ENCODE measurements at places on chromosomes 7 and 10.

- no peak for DNase-seq
Observed at GRCh38 chr7:113000316-113001020, 86.2 kb downstream of the GPR85 start.

DNA sequence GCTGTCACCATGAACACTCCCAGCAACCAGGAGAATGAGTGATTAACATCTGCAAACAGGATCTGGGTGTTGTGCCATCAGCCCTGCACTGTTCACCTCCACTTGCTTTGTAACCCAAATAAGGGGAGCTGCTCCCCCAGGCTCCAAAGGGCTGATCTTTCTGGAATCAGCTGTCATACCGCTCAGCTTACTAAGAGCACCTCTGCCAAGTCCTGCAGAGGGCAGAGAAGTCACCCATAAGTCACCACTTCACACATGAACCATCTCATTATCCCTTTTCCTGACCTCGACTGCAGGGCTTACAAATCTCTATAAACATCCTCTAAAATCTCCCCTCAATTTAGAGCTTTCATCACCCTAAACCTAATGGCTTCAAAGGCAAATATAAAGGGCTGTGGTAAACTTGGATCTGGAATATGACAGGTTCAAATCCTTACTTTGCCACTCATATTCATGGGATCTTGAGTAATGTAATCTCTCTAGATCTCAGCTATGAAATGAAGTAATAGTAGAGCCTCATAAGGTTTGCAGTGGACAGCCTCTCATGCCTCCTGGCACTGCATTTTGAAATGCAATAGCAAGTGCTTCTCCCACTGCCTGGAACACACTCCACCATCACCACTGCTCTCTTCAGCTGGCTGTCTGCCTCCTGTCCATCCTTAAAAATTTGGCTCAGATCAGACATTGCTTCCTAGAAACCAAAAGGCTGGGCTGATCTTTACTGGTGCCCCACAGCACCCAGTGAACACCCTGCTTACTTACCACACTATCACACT, 38.8 kb downstream of the ERLIN1 start:
- DNase-seq = no peak

DNA sequence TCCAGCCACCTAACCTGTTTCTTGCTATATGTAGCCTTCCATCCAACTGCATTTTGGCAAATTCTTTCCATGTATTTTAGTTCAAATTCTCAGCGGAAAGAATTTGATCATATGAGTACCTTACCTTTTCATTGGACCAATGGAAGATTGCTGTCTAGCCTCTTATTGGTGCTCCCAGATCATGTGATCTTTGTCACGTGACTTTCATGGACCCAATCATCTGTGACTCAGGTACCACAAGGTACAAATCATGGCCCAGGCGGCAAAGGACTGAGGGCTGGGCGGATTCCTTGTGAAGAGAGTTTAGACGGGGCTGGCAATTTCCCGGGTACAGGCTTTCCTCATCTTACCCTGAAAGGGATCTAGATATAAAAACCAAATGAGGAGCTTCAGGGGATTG, 85.9 kb upstream of the TBX20 start:
- DNase-seq = no peak

DNA sequence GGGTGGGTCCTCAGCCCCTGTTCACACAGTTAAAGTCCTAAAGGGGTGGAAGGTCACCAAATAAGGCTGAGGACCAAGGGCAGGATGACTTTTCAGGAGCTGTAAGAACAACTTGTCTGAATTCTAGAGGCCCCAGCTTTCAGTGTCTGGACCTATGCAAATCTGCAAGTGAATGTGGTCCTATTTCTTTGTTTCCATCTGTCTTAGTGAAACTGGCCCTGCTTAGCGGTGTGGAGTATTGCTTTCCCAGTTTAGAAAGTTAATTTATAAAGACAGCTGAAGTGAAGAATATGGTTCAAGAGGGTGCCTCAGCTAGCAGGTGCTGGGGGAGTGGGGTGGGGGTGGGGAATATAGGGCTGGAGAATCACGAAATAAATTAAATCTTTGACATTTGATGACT, 40.1 kb downstream of the HHEX start:
- no peak for DNase-seq

DNA sequence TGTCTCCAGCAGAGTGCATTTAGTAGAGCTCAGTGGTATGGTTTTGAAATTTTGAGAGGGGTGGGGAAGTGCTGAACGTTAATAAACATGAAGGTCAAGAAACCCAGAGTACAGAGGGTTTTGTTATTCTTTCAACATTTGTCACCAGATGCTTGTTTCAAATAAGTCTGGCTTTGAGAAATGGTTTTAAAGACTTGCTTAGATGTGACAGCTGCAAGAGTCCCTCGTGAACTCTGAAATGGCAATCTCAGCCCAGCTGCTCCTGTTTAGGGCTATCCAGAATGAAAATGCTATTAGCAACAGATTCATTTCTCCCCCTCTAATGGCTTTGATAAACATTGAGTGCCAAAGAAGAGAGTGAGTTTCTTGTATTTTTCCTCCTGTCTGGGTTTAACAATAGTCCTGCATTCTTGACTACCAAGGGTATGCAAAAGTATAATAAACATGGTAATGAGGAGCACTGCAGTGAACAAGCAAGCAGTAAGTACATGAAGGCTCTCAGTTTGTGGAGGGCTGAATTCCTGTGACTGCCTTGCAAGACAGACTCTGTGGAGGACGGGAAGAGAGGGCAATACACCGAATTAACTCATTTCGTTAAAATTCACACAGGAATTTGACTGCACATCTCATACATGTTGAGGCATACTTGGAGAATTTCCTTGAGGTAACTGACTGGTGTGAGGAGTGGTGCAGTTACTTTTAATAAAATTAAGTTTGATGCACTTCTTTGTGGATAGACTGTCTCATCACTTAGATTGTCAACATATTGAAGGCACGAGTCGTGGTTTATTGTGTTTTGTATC, 490.9 kb downstream of the REEP3 start:
- DNase-seq = no peak

DNA sequence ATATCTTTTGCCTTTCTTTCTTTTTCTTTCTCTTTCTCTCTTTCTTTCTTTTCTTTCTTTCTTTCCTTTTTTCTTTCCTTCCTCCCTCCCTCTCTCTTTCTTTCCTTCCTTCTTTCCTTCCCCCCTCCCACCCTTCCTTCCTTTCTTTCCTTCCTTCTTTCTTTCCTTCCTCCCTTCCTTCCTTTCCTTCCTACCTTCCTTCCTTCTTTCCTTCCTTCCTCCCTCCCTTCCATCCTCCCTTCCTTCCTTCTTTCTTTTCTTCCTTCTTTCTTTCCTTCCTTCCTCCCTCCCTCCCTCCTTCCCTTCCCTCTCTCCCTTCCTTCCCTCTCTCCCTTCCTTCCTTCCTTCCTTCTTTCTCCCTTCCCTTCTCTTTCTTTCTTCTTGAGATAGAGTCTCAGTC, 25.5 kb upstream of the CALN1 start:
- no peak for DNase-seq
